ENCODE measurements at places on chromosomes 3 and 15.

- no peak for DNase-seq
Observed at GRCh38 chr3:53973905-53974304, 82.2 kb upstream of the SELENOK start.

DNA sequence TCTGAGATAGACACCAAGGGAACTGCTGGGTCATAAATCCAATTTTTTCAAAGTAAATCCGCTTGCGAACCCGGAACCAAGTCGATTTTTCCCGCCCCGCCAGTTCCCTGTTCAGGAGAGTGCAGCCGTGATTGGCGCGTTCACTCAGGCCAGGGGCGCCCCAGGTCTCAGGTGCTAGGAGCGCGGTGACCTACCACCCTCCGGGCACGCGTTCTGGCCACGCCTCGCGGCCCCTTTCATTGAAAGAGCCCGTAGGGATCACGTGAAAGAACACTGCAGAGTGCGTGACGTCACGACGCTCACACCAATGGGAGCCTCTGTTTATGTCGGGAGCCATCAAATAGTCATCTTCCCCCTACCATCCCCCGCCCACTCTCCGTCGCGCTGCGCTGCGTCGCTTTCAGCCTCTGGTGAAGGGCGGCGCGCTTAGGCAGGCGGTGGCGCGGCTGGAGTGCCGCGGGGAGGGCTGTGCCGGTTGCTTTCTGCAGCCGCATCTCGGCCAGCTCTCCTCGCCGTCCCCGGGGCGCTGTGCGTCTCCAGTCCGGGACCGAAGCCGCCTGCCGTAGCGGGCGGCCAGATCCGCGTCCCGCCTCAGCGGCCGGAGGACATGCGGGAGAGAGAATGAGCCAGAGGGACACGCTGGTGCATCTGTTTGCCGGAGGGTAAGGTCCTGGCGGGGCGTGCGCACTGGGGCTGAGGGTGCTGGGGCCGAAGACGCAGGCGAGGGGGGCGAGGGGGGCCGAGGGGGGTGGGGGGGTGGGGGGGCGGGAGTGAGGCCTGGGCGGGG lies at the start of gene SLC25A36:
TSS of gene SLC25A36 (plus strand) at position 403 of the 787 bp plus-strand sequence. CDS start at position 622, 219 bp downstream.
- DNase-seq, result peak; percentile 98

- no peak for DNase-seq
Observed at GRCh38 chr3:79960594-79960993, 192.8 kb upstream of the ROBO1 start.

DNA sequence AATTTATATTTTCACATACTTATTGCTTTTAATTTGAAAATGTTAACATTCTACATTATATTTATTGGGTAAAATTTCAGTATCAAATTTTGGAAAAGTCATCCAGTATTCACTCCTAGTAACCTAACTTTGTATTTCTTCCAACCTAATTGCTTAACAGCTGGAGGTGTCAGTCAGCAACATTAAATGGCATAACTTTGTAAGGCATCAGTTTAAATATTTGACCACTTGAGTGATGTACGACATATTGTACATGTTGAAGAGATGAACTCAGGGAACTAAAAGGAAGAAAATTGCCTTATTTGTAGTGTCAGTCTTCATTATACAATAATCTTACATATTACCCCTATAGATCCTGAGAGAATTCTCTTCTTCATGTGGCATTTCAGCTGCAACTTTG lies 326.8 kb downstream of the NAALADL2 start:
- no peak for DNase-seq

- no peak for DNase-seq
Observed at GRCh38 chr15:91061230-91061629, 38.8 kb upstream of the SV2B start.

Data from activated CD4-positive, alpha-beta T cell treated with anti-CD3 and anti-CD28 coated beads, Interleukin-2, amount 10 ng/mL, durations not matched to agents 7 days and 5 days (primary cell).